ENCODE measurements at places on chromosomes 12 and 14.

DNA sequence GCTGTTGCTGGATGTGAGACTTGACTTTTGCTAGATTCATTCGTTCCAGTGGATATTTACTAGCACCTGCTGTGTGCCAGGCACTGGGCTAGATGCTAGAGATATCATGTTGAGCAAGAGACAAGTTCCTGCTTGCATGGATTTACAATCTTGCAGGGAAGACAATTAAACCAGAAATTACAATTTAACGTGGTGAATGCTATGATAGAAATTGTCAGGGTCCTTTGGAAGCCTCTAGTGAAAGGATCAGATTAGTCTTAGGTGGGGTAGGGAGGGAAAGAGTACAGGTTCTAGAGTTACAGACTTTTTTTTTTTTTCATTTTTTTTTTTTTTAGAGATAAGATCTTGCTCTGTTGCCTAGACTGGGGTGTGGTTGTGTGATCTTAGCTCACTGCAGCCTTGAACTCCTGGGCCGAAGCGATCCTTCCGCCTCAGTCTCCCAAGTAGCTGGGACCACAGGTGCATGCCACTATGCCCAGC, 36.7 kb downstream of the SPATS2 start:
- no peak for DNase-seq

DNA sequence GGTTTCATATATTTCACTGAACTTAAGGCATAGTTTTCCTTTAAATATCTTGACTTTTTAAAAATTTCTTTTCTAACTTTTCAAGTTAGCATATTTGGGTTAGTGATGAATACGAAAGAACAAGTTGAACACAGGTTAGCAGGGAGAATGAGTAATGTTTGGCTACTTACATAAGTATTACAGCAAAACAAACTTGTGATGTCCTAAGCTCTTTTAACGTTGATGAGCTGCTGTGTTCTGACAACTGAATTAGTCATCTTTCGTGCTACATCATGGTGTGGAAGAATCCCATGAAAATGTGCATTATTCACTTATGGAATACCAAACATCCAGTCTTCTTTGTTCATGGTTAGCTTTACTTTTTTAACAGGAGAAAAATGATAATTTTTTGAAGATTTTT, 36.3 kb upstream of the PDZRN4 start:
- no peak for DNase-seq

- DNase-seq = no peak
Measured at GRCh38 chr14:75548544-75548943, 26.3 kb downstream of the BATF start.

DNA sequence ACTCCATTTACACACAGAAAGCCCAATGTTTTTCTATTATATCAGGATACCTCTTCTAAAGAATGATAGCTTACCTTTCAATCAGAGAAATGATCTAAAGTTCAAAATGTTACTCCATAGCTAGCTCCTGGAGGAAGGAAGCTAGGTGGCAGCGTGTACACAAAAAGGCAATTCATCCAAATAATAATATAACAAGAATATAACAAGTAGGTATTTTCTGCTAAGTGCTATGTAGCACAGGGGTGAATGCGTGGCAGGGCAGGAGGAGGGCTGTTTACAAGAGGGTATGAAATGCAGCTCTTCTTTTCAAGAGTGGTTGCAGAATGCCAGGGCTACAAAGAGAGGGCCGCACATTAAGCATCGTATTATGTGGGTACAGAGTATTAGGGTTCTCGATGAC, 663 bp upstream of the SNAPC1 start:
- DNase-seq = no peak

GRCh38 chr12:103908246-103908541, 22.0 kb upstream of the HSP90B1 start:
- DNase-seq = no peak

- no peak for DNase-seq
Measured at GRCh38 chr14:30156571-30156970, 228.9 kb upstream of the PRKD1 start.

GRCh38 chr12:47799357-47799955, 20.2 kb downstream of the HDAC7 start:
- DNase-seq = no peak

- no peak for DNase-seq
Measured at GRCh38 chr12:105995961-105996431, 142.8 kb downstream of the NUAK1 start.

- no peak for DNase-seq
Measured at GRCh38 chr12:101650346-101651117, 46.9 kb upstream of the CHPT1 start.

GRCh38 chr14:100086361-100086760, 21.1 kb downstream of the EVL start:
- DNase-seq = no peak

DNA sequence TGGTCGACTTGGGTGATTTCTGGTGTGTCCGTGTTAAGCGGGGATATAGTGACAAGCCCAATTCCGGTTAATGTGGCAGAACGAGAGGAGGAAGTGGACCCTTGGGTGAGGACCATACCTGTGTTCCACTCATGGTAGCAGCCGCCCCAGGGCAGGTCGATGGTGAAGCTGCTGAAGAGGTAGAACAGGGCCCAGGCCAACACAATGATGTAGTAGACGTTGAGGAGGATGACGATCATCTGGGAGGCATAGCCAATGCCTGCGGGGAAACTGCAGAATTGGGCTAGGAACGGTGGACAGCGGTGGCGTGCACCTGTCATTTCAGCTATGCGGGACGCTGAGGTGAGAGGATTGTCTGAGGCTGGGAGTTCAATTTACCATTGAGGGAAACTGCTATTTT, 20.1 kb downstream of the SLC6A13 start:
- no peak for DNase-seq

DNA sequence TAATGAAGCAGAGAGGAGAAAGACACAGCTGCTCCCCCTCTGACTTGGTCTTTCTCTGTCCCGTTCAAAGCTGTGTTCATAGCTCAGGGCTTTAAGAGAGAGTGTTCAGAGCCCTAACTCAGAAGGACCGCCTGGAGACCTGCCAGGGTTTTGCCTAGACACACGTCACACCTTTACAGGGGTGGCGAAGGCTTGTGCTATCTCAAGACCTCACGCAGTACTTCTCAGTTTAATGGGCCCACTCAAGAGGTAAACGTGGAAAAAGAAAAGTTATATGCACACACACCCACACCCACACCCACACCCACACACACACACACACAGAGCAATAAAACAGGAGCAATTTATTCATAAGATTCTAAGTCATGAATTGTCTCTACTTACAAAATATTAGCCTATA, 374.3 kb downstream of the C12orf75 start:
- no peak for DNase-seq

DNA sequence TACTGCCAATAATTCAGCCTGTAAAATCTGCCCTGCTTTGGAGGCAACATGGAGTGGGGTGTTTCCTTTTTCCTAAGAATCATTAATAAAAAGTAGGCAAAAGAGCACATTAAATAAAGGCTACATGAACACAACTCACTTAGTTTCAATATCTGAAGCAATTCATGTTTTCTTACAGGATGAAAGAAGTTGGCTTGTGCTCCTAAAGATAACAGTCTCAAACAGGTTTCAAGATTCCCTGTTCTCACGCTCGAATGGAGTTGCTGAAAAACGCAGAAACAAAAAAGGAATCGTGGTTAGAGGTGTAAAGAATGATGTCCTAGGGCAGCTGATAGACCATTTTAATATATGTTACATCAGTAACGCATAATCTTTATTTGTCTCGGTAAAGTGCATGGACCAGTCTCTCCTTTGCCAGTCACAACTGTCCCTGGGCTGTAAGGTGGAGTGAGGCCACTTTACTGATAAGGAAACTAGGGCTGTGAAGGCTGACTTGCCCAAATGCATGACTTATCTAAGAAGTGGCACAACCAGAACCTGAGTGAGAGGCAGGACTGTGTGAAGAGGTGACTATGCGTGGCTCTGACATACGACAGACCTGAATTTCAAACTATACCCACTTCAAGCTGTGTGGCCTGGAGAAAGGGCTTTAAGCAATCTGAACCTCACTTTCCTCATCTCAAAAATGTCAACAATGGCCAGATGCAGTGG, 12.6 kb downstream of the GIT2 start:
- no peak for DNase-seq

- DNase-seq = no peak
Measured at GRCh38 chr12:57902478-57902969, 38.8 kb upstream of the ATP23 start.

All from GM12891 (cell line).